Activated naive CD4-positive, alpha-beta T cell treated with anti-CD3 and anti-CD28 coated beads for 36 hours (primary cell): ENCODE measurements at places on chromosomes 3 and 15. TPM values are rescaled to one million over a fixed set of nuclear protein-coding genes. Genes with fewer than 3 reads are reported as not detected.

DNA sequence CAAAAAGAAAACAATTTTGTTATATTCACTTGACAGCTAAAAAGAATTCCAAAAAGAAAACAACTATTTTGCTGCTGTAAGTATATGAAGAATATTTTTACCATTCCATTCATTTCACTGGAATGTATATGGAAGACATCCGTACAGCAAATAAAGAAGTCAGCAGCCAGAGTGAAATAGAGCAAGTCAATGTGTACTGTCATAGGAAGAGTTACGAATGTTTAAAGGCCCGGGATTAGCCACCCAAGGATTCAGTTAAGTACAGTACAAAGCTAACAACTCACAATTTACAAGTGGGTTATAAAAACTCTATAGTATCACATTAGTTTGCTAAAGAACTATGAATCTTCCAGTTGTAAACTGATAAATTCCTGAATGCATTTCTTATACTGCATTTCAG is 14.4 kb upstream of the XXYLT1 start:
- H3K4me3 ChIP-seq = no peak overlapping the region
- no peak overlapping the region for H3K27ac ChIP-seq
- no peak for DNase-seq
- peaks cover 9% of the 10 kb centered on the region for H3K4me1 ChIP-seq
- H3K27me3 ChIP-seq = no peaks in the 10 kb centered on the region

GPR149 gene
- total RNA-seq = not detected

HRG gene
- not detected for total RNA-seq

DNA sequence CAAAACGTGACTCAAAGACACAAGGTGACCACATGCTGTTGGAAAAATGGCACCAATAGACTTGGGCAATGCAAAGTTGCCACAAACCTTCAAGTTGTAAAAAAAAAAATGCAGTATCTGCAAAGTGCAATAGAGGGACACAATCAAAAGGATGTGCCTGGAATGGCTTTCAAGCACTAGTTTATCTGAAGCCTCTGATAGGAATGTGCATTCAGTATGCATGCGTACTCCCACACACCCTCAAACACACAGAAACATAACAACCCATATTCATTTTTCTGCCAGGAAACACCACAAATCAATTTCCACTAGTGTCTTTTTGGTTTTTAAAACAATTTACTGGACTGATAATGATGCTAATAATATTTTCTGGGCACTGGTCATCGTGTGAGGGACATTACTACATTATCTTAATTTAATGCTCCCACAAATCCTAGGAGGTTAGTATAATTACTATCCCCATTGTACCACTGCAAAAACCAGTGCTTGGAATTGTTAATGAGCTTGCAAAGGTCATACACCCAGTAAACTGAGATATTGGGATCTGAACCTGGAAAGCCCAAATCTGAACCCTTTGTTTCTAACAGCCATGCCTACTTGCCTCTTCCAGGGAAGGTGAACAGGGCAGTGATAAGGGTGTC is 298.7 kb downstream of the MAGI1 start:
- H3K27ac ChIP-seq = no peak overlapping the region
- H3K4me1 ChIP-seq = no peaks in the 10 kb centered on the region
- H3K4me3 ChIP-seq = no peak overlapping the region
- H3K27me3 ChIP-seq = no peaks in the 10 kb centered on the region

PLSCR5 gene
- total RNA-seq = not detected

- no peaks in the 10 kb centered on the region for H3K4me1 ChIP-seq
- no peak for DNase-seq
- H3K27ac ChIP-seq = no peak overlapping the region
- H3K27me3 ChIP-seq = peaks cover 5% of the 10 kb centered on the region
- H3K36me3 ChIP-seq = no peaks in the 10 kb centered on the region
These were observed 85.3 kb upstream of the VEPH1 start for GRCh38 chr3:157588386-157589060.

DNA sequence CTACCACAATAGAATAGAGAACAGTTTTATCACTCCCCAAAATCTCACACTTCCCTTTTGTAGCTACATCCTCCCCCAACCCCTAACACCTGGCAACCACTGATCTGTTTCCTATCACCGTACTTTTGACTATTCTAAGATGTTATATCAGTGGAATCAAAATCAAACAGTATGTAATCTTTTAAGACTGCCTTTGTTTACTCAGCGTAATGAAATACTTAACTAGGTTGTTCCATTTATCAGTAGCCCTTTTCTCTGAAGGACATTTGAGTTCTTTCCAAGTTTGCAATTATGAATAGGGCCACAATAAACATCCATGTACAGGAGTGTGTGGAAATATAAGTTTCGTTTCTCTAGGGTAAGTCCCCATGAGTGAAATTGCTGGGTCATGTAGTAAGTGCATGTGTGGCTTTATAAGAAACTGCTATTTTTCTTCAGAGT is 372.3 kb downstream of the SV2B start:
- H3K27ac ChIP-seq = peak overlapping the region; percentile 4
- H3K4me1 ChIP-seq = peaks cover 50% of the 10 kb centered on the region
- H3K27me3 ChIP-seq = no peaks in the 10 kb centered on the region
- H3K4me3 ChIP-seq = no peak overlapping the region
- no peaks in the 10 kb centered on the region for H3K36me3 ChIP-seq

GRCh38 chr15:73258271-73259108 is 110.3 kb downstream of the HCN4 start:
- DNase-seq = no peak
- H3K27me3 ChIP-seq = no peaks in the 10 kb centered on the region
- H3K27ac ChIP-seq = no peak overlapping the region
- no peaks in the 10 kb centered on the region for H3K4me1 ChIP-seq

DNA sequence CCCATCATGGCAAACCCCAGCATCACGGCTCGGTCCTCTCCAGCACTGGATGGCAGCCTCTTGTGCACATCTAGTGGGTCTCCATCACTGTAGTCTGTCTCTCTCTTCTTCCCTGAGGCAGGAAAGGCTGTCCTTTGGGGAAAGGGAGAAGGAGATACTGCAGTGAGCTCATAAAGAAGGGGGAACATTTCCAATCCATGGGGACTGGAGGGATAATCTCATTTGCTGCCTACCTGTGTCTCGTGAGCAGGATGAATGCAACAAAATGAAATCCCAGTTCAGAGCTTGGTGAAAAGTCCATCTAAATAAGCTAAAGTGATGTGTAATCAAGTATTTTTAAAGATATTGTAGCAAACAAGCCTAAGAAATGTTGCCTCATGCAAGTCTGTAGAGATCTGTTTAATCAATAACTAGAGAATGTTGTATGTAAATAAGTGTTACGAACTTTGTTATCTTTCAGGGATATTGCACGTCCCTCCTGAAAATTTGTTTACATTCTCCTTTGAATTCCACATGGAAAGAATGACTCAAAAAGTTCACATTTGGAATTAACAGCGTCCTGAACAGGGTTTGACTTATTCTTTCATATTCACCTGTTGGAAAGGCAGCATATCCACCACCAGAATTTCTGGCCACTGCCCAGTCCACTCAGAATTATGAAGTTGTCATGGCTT is at the start of gene KCNMB3:
Gene KCNMB3, minus strand, starts transcription at position 312 of the 674 bp plus-strand sequence. Its CDS starts 124 bp downstream, at position 188.
- peaks cover 1% of the 10 kb centered on the region for H3K36me3 ChIP-seq
- H3K27me3 ChIP-seq = no peaks in the 10 kb centered on the region
- DNase-seq = no peak
- no peak within 1 kb of the TSS for H3K4me3 ChIP-seq
- no peaks in the 10 kb centered on the region for H3K4me1 ChIP-seq
- no peak within 1 kb of the TSS for H3K27ac ChIP-seq

- H3K27me3 ChIP-seq = peaks cover 26% of the 10 kb centered on the region
- no peak overlapping the region for H3K4me3 ChIP-seq
- no peak overlapping the region for H3K27ac ChIP-seq
- H3K36me3 ChIP-seq = no peaks in the 10 kb centered on the region
- H3K4me1 ChIP-seq = no peaks in the 10 kb centered on the region
These were observed 14.1 kb upstream of the PGPEP1L start for GRCh38 chr15:99021694-99022093.

DNA sequence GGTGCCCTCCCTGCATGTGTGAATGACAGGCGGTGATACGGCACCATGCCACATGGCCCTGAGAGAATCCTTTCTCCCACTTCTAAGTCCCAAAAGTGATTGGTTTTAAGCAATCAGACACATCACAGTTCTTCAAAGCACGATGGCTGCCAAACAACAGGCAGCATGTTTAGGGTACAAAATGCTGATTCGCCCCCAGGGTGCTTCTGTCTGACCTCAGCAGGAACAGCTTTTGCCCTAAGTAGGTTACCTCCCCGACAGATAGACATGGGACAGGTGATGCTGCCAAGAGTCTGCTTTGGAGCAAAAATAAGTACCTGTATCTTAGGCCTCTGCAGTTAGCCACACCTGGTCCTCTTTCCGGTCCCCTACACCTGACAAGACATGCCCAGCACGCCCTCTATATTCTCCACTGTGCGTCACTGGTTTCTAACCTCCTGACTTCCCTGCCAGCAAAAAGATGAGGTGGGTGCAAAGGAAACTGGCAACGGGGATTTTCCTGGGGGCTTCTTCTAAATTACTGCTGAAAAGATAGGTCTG is 549.8 kb downstream of the FOXP1 start:
- H3K27me3 ChIP-seq = no peaks in the 10 kb centered on the region
- peaks cover 90% of the 10 kb centered on the region for H3K4me1 ChIP-seq
- H3K36me3 ChIP-seq = peaks cover 52% of the 10 kb centered on the region

GRCh38 chr3:107425033-107425432 is 47.8 kb downstream of the CCDC54 start:
- H3K36me3 ChIP-seq = no peaks in the 10 kb centered on the region
- DNase-seq = no peak
- H3K27ac ChIP-seq = no peak overlapping the region
- no peaks in the 10 kb centered on the region for H3K27me3 ChIP-seq
- no peak overlapping the region for H3K4me3 ChIP-seq

GRCh38 chr3:159786489-159787177 is 202.0 kb upstream of the IL12A start:
- H3K27me3 ChIP-seq = peaks cover 6% of the 10 kb centered on the region
- no peaks in the 10 kb centered on the region for H3K4me1 ChIP-seq
- no peak overlapping the region for H3K27ac ChIP-seq
- no peak for DNase-seq
- H3K4me3 ChIP-seq = no peak overlapping the region

NR2E3 gene
- not detected for total RNA-seq

GRCh38 chr15:71757741-71758530 is 52.4 kb upstream of the NR2E3 start:
- H3K27me3 ChIP-seq = no peaks in the 10 kb centered on the region
- no peak for DNase-seq
- H3K36me3 ChIP-seq = peaks cover 1% of the 10 kb centered on the region

GRCh38 chr3:31533169-31534064 is 692 bp downstream of the STT3B start:
- peaks cover 27% of the 10 kb centered on the region for H3K4me1 ChIP-seq
- peaks cover 15% of the 10 kb centered on the region for H3K36me3 ChIP-seq
- peak overlapping the region; percentile 95 for H3K4me3 ChIP-seq
- peak overlapping the region; percentile 94 for H3K27ac ChIP-seq
- DNase-seq = peak; percentile 63

DNA sequence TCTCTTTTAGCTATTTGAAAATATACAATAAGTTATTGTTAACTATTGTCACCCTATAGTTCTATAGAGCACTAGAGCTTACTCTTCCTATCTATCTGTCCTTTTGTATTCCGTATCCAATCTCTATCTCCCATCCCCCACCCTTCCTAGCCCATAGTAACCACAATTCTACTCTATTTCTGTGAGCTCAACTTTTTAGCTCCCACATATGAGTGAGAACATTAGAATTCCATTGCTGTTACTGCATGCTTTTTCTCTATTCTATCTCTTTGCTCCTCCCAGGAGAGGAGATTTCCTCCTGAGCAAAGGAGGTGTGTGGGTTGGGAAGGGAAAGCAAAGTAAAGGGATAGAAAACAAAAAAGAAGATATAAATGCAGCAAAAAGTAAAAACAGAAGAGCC is 105.6 kb upstream of the SLC4A7 start:
- peaks cover 24% of the 10 kb centered on the region for H3K4me1 ChIP-seq
- H3K4me3 ChIP-seq = no peak overlapping the region
- no peak overlapping the region for H3K27ac ChIP-seq
- no peaks in the 10 kb centered on the region for H3K36me3 ChIP-seq
- no peaks in the 10 kb centered on the region for H3K27me3 ChIP-seq
- DNase-seq = no peak

GRCh38 chr3:194305356-194306108 is 45.6 kb downstream of the CPN2 start:
- no peak for DNase-seq
- H3K27ac ChIP-seq = peak overlapping the region; percentile 10
- no peaks in the 10 kb centered on the region for H3K27me3 ChIP-seq
- H3K4me3 ChIP-seq = no peak overlapping the region

ZNF662 gene
- total RNA-seq = 1.2 TPM

DNA sequence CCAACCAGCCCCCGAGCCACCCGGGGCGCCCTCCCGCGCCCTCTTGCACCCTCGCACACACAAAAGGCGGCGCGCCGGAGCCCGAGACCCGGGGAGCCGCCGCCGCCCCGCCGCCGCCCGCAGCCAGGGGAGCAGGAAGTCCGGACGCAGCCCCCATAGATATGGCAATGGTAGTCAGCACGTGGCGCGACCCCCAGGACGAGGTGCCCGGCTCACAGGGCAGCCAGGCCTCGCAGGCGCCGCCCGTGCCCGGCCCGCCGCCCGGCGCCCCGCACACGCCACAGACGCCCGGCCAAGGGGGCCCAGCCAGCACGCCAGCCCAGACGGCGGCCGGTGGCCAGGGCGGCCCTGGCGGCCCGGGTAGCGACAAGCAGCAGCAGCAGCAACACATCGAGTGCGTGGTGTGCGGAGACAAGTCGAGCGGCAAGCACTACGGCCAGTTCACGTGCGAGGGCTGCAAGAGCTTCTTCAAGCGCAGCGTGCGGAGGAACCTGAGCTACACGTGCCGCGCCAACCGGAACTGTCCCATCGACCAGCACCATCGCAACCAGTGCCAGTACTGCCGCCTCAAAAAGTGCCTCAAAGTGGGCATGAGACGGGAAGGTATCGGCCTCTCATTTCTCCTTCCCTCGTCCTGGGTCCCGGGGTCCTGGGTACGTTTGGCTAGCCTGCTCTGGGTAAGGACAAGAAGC is 1.6 kb downstream of the NR2F2 start:
- peaks cover 21% of the 10 kb centered on the region for H3K4me1 ChIP-seq
- no peak for DNase-seq
- H3K27ac ChIP-seq = no peak overlapping the region
- H3K27me3 ChIP-seq = peaks cover 79% of the 10 kb centered on the region
- peaks cover 3% of the 10 kb centered on the region for H3K36me3 ChIP-seq

SLC38A3 gene
- total RNA-seq = not detected

DNA sequence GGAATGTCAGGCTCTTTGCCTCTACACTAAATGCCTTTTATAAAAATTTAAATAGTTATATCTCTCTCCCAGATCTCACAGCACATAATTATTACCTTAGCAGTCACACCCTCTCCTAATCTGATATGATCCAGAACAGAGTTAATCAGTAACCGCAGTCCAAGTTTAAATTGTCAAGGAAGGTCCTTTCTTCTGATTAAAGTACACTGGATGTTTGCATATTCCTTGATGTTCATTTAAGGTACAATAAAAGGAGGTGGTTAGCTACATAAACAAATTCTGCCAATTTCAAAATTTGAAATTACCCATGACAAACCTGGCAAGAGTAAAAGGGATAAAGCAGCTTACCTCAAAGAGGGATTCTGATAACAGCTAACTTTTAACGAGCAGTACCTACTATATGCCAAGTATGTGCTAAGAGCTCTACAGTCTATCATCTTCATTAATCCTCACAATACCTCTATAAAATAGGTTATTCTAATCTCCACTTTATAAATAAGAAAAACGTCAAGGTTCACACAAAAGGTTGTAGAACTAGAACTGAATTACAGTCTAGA is 4.3 kb downstream of the GOLIM4 start:
- no peak overlapping the region for H3K27ac ChIP-seq
- no peak overlapping the region for H3K4me3 ChIP-seq
- peaks cover 43% of the 10 kb centered on the region for H3K27me3 ChIP-seq
- no peak for DNase-seq
- H3K36me3 ChIP-seq = no peaks in the 10 kb centered on the region
- peaks cover 7% of the 10 kb centered on the region for H3K4me1 ChIP-seq

CD96 gene
- 61.8 TPM for total RNA-seq
